Hair follicular keratinocyte (primary cell): ENCODE measurements at places on chromosomes 2 and 18. TPM values are rescaled to one million over a fixed set of nuclear protein-coding genes. Genes with fewer than 3 reads are reported as not detected.

The EVA1A gene
- 33.5 and 56.0 TPM in 2 replicates for total RNA-seq

The COLEC11 gene
- total RNA-seq: 0.31 TPM in 1 of 2 replicates, not detected in the other

The POTEJ gene
- not detected in 2 replicates for total RNA-seq

The NAGK gene
- 35.9 and 58.8 TPM in 2 replicates for total RNA-seq

The HOXD10 gene
- not detected in 2 replicates for total RNA-seq
